ENCODE measurements at places on chromosomes 1 and 21.

DNA sequence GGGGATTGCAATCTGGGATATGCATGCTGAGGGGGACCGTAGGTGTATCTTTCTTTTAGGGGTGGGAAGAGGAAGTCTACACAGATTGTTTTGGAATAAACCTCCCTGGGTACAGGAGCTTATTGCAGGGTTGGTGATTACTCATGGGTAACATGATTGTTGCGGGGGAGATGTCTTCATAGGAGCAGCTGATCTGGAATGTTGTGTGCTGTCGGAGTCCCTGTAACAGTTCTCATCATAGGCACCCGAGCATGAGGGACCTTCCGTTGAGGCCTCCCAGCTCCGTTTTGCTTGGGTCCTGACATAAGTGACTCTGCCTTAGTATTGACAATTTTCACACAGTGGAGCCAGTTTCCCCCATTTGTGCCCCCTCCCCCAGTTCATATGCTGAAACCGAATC, 4.2 kb upstream of the PRXL2B start:
- H3K4me1 ChIP-seq = peaks cover 24% of the 10 kb centered on the region
- H3K4me3 ChIP-seq = no peak overlapping the region
- H3K36me3 ChIP-seq = no peaks in the 10 kb centered on the region

DNA sequence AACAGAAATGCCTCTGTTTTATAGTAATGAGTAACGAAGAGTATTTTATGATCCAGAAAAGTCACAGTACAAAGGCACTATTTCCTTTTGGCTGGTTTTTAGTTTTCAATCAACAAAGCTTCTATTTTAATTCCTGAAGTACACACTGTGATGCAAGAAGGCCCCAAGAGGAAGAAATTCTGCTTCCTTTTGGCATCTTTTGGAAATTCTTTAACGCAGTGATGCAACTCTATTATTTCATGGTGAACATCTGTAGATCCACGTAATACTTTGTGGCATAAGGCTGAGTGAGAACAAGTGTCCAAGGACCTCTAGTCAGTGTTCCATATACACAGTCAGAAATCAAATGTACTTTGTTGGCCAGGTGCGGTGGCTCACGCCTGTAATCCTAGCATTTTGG, 137.5 kb downstream of the TGFB2 start:
- no peak for DNase-seq
- H3K27ac ChIP-seq = no peak overlapping the region
- no peak overlapping the region for H3K4me3 ChIP-seq

- no peak overlapping the region for H3K27ac ChIP-seq
- peaks cover 2% of the 10 kb centered on the region for H3K4me1 ChIP-seq
- H3K4me3 ChIP-seq = no peak overlapping the region
- peaks cover 10% of the 10 kb centered on the region for H3K27me3 ChIP-seq
- H3K36me3 ChIP-seq = no peaks in the 10 kb centered on the region
These were observed 51.1 kb downstream of the CD247 start for GRCh38 chr1:167467126-167467710.

GRCh38 chr21:42365770-42366169, 565 bp downstream of the TFF1 start:
- peaks cover 13% of the 10 kb centered on the region for H3K27me3 ChIP-seq
- no peak for DNase-seq
- no peak overlapping the region for H3K27ac ChIP-seq
- H3K36me3 ChIP-seq = no peaks in the 10 kb centered on the region
- no peak overlapping the region for H3K4me3 ChIP-seq
